ENCODE measurements at places on chromosomes 13 and 19.

GRCh38 chr13:36430247-36431203 is 1.8 kb upstream of the CCNA1 start:
- DNase-seq: peak; percentile 19

DNA sequence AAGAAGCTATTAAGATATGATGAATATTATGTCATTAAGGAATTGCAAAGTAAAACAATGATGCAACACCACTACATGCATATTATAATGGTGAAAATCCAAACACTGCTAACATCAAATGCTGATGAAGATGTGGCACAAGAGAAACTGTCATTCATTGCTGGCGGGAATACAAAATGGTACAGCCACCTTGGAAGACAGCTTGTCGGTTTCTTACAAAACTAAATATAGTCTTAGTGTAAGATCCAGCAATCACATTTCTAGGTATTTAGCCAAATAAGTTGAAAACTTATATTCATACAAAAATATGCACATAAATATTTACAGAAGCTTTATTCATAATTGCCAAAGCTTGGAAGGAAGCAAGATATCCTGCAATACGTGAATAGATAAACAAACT is 114.9 kb upstream of the EDNRB start:
- DNase-seq: no peak

- DNase-seq: no peak
These were observed 724.5 kb downstream of the SLITRK6 start for GRCh38 chr13:85074543-85075313.

- DNase-seq: no peak
These were observed 31.0 kb downstream of the TDRD12 start for GRCh38 chr19:32750441-32751055.

GRCh38 chr19:32067685-32068084 is 277.7 kb upstream of the ZNF507 start:
- DNase-seq: peak; percentile 22

GRCh38 chr19:16222806-16223205 is 25.1 kb downstream of the AP1M1 start:
- DNase-seq: no peak

DNA sequence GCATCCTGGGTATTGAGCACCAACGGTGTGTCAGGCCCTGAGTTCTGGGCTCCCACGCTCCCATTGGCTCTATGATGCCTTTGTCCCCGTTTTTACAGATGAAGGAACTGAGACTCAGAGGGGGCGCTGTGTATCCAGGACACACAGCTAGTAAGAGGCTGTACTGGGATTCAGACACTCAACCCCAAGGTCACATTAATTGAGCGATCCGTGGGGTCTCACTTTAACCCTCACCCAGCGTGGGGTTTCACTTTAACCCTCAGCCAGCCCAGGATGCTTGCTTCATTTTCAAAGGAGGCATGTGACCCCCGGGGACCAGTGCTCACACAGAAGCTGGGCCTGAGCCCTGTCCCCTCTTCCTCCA is 42.6 kb downstream of the CYP4F22 start:
- DNase-seq: no peak

DNA sequence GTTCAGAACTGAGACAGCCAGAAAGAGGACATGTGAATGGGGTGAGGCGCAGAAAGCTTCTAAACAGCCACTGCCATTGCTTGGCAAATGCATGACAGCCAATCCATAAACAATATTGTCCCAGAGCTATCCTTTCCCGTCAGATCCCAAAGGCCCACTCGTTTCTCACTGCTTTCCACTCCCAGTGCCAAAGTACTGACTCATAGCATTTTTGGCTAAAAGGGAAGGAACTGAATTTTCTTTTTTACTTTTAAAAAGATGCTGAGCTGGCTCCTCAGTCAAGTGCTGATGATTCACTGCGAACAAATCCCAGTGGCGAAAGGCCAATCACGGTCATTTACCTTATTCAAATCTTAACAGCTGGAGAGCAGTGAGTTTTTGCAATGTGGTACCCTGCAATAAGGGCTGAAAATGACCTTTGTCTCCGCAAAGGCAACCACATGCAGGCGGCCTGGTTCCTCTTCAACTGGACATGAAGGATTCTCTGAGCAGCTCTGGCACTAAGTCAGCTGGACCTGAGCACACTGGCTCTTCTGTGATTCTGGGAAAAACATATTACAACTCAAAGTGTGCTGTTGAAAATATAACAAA is 151.7 kb downstream of the DCLK1 start:
- no peak for DNase-seq

DNA sequence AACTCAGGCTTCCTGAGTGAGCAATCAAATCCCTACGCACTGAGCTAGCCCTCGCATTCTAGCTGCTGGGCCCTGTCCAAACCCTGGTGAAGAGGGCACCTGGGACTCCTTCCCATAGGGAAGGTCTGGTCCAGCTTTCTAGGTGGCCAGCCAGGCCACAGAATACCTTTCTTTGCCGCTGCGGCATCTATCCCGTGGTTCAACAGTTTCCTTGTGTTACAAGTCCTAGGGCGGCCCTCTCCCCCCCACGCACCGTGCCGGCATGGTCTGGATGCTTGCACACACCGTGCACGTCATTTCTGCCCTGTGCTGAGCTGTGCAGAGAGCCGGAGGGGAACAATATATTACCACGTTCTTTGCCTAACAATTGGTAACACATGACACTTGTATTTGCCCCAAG is 164.6 kb upstream of the TSHZ3 start:
- DNase-seq: no peak

- no peak for DNase-seq
These were observed 12.2 kb upstream of the CACNG6 start for GRCh38 chr19:53978975-53979801.

DNA sequence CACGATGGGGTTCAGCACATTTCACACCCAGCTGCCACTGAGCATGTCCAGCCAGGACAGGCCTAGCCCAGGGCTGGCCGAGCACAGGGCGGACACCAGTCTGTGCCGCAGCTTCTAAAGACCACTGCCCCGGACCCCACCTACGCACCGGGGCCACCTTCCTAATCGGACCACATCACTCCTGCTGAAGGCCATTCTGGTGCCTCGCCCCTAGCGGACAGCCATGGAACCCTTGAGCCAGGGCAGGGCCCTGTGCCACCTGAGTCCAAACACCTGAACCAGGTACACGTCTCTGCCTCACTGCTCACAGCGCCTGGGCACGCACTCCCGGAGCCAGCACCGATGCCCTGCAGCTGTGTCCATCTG is 8.4 kb upstream of the C13orf46 start:
- DNase-seq: no peak

DNA sequence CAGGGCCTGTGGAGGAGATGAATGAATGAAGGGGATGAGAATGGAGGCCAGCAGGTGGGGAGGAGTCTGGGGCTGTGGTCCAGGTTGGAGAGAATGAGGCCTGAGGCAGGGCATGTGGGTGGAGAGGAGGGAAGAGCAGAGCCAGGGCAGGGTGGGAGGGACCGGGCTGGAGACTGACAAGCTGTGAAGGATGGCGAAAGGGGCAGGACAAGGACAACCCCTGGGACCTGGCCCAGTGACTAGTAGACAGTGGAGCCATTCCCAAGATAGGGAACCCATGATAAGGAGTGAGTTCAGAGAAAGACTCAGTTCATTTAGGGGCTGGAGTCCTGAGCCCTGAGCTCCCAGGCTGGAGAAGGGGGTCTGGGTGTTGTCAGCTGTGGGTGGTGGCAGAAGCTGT is 3.0 kb downstream of the PTH2 start:
- DNase-seq: no peak

- DNase-seq: no peak
These were observed 21.0 kb downstream of the VASP start for GRCh38 chr19:45528149-45528743.

GRCh38 chr13:52932649-52933048 is 84.2 kb upstream of the PCDH8 start:
- no peak for DNase-seq

GRCh38 chr19:13001166-13001501 is 5.9 kb downstream of the NFIX start:
- no peak for DNase-seq

GRCh38 chr19:2242092-2242537 is 5.5 kb downstream of the SF3A2 start:
- DNase-seq: no peak

DNA sequence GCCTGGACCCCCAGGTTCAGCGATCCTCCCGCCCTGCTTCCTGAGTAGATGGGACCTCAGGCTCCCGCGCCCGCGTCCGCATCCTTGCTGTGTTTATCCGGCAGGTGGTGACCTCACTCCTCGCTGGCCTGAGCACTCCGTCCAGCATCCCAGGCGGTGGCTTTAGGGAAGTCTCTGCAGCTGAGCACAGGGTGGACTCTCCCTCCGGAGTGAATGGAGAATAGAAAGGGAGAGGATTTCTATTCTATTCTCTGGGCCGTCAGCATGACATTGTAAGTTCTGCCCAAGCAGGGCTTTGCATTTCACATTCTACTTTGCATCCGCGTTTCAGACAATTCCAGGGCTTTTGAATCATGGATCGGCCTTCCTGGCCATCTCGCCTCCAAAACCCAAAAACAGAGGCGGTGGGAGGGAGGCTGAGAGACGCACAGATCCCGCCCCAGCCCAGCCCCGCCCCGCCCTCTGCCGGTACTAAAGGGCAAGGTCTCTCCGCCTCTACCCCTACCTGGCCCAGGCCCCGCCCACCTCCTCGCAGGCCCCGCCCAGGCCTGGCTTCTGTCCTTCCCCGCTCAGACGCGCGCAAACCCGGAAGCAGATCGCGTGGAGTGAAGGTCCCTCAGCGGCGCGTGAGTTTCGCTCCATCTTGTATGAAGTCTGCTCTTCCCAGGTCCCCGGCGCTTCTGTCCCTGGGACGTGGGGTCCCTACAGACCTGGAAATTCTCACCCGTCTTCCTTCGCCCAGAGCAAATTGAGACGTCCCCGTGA is at the start of gene ZNF525:
Gene ZNF525, plus strand, starts transcription at position 572 of the 765 bp plus-strand sequence. CDS start 6,577 bp downstream, outside the sequence.
- DNase-seq: peak; percentile 96

DNA sequence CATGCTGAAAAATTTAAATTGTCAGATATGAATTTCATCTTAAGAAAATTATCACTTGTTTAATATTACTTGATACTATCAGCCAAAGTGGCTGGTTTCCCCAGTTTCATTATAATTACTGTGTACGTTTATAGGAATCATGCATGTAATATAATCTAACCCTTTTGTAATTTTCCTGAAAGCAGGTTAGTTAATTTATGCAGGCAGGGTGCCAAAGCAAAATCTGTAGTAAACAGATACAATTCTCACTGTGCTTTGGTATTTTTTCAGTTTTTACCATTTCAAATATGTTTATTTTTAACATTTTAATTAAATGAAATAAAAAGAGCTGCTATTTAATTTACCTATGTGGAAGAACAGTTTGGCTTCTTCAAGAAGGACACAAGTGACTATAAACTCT is 1227.5 kb upstream of the MIR17HG start:
- no peak for DNase-seq

DNA sequence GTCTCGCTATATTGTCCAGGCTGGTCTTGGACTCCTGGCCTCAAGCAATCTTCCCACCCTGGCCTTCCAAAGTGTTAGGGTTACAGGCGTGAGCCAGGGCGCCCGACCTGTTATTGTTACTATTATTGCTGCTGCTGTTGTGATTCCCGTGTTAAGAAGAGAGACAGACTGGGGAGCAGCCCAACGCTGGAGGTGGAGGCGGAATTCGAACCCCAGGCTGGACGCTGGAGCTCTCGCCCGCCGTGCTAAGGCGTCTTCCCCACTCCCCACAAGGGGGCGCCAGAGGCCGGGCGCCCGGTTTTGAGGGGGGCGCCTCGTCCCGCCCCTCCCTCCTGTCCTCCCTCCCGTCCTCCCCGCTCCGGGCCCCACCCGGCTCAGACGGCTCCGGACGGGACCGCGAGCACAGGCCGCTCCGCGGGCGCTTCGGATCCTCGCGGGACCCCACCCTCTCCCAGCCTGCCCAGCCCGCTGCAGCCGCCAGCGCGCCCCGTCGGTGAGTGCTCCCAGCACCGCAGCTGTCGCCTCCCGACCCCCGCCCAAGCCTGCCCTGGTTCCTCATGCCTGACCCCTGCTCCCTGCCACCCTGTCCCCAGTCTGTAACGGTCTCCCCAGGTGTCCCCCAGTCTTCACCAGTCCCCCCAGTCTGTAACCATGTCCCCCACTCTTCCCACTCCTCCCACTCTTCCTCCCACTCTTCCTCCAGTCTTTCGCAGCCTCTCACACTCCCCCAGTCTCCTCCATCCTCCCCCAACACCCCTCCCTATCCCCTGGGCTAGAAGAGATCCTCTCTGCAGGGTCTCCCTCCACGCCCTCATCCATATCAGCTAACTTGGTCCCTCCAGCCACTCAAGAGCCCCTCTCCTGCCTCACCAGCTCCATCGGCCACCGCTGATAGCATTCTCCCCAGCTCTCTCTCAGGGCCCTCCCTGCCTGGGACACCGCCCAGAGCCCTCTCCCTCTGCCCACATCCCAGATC is at the start of gene EHD2:
Gene EHD2, plus strand, starts transcription at position 377 of the 976 bp plus-strand sequence. CDS start 3,191 bp downstream, outside the sequence.
- peak; percentile 61 for DNase-seq

- DNase-seq: no peak
These were observed 338.7 kb downstream of the IRS2 start for GRCh38 chr13:109447667-109448066.

DNA sequence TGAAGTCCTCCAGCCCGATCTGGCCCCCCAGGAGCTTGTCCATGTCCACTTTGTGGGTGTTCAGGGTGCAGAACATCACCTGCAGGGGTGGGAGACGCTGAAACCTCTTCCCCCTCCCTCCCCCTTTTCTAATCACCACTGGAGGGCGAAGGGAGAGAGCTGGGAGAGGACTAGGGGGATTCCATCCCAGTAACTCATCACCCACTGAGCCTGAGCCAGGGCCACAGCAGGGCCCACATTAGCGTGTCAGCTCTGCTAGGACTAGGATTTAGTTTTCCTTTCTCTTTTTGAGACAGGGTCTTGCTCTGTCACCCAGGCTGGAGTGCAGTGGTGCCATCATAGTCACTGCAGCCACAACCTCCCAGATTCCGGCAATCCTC is 5.5 kb upstream of the PTGER1 start:
- no peak for DNase-seq

GRCh38 chr13:41426047-41426446 is 31.3 kb upstream of the RGCC start:
- DNase-seq: no peak

DNA sequence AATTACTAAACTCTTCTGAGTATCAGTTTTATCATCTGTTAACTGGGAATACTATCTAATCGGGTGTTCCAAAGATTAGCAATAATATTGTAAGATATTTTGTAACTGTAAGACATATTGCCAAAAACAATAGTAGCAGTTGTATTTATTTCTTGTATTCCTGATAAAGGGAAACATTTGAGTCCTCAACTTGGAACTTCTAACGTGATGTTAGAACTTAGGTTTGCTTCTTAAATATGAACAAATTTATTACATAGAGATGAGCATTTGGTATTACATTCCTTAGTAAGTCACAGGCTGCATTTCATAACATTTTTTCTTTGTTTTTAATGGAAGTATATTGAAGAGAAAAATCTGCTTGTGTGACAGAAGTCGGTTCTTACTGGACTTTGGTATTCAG is 225.3 kb downstream of the NALCN start:
- DNase-seq: no peak

GRCh38 chr13:22102271-22102670 is 431.4 kb downstream of the FGF9 start:
- no peak for DNase-seq

- no peak for DNase-seq
These were observed 6.8 kb upstream of the ANKRD10 start for GRCh38 chr13:110921695-110922094.

GRCh38 chr19:50741179-50741933 is 18.2 kb downstream of the CLEC11A start:
- DNase-seq: no peak

- no peak for DNase-seq
These were observed 62.8 kb upstream of the SACS start for GRCh38 chr13:23496255-23496654.

Measured in nephron progenitor cell (in vitro differentiated cells).